Naive thymus-derived CD4-positive, alpha-beta T cell (primary cell): ENCODE measurements at places on chromosomes 12 and 14.

DNA sequence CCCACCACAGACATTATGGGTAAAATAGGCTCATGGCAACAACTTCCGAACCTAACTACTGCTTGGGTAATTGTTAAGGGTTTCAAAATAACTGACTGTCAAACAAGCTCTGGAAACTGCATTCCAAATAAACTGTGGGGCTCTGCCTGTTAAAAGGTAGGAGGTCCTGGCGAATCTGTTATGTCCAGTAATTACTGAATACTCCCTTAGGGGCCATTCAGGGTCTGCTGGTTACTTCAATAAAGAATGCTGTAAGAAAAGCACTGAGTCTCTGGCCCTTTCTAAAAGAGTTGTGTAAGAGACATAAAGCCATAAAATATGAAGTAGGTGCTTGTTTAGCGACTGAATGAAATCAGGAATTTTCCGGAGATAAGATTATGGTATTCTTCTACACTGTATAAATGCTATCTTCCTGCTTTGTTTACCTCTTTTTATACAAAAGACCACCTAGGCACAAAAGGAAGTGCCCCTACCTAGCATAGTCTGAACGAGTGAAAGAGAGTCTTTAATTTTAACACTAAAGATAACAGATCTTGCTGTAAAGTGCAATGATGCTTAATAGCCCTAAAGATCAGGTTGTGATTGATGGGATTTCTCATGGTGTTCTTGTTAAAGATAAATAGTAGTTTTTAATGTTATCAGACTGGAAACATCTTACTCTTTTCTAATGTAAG is 127.8 kb downstream of the FBXL14 start:
- DNase-seq, result no peak

GRCh38 chr14:35992816-35993683 is 166.9 kb downstream of the BRMS1L start:
- DNase-seq, result no peak

DNA sequence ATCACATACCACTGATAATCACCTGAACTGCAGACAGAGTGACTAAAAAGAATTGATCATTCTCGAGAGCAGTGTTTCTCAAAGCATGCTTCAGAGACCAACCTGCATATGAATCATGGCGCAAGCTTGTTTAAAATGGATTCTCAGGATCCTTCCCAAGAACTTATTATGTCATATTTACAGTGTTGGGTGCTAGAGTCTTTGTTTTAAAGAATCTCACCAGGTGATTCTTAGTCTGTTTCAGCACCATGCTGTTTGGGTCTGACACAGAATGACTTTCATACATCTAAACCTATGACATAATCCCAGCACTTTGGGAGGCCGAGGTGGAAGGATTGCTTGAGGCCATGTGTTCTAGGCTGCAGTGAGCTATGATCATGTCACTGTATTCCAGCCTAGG is 31.3 kb upstream of the SSPN start:
- no peak for DNase-seq

- DNase-seq, result no peak
Measured at GRCh38 chr14:74244115-74244514, 4.9 kb downstream of the VSX2 start.

DNA sequence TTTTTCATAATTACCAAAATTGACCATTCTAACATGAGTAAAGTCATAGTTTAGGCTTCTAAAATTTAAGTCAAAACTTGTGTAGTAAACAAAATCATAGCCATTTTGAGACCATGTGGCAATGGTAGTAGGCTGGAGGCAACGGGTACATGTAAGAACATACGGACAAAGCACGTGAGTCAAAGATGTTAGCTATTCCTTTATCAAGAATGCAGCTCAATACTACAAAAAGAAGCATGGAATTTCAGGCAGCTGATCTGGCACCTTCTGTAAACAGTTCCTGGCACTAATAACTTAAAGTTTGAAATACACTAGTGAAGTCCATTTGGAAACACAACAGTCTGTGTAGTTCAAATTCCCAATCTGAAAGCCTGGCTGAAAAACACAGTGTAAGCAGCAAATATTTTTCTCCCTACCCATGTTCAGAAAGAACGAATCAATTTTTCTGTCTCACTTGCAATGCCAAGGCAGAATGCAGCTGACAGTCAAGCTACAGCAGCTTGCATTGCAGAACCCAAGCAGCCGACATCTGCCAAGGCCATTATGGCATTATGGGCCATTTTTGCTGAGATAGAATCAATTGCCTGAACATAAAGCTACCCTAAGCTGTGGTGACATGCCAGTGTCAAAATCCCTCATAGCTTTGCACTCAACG is 29.3 kb downstream of the MYF5 start:
- no peak for DNase-seq
